Foreskin melanocyte (primary cell): ENCODE measurements at places on chromosomes 11 and 22.
A peak's percentile ranks its signal among the peaks of the same experiment; 100 is the strongest.

GRCh38 chr22:41927813-41928212, 1.2 kb upstream of the TNFRSF13C start:
- DNase-seq = no peak

DNA sequence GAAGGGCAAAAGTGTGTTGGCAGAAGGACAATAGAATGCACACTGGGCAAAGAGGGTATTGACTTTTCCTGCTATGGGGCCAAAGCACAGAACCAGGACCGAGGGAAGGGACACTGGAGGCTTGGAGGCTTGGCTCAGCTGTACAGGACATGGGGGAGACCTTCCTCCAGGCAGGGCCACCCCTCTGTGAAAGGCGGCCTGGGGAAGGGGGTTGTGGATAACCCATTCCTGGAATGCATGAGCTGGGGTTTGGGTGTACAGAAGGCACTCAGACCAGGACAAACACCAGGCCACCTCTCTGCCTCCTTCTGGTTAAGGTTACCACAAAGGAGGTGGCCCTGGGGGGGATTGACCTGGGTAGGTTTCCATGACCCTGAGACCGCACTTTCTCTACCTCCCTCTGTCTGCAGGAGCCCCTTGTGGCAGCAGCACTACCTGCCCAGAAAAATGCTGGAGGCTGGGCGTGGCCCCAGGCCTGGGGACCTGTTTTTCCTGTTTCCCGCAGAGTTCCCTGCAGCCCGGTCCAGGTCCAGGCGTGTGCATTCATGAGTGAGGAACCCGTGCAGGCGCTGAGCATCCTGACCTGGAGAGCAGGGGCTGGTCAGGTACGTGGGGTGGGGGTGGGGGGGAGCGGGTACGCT, 9.6 kb downstream of the P2RY2 start:
- DNase-seq = no peak

DNA sequence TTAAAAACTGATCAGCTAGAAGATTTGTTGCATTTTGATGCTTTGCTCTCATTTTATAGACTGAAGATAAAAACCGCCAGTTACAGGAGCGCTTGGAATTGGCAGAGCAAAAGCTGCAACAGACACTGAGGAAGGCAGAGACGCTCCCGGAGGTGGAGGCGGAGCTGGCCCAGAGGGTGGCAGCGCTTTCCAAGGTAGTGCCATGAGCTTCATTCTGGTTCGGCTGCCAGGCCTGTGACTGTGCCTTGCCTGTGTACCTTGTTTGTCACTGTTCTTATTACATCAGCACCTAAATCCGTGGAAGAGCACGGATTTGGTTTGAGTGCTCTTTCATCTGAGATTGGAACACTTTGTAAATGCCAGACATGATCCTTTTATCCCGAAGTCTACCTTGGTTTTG, 61.4 kb downstream of the PPFIA1 start:
- no peak for DNase-seq

- no peak for DNase-seq
These were observed 32.8 kb upstream of the SERPIND1 start for GRCh38 chr22:20741008-20741633.

- DNase-seq = no peak
These were observed 79.9 kb upstream of the VPREB1 start for GRCh38 chr22:22164541-22165272.

DNA sequence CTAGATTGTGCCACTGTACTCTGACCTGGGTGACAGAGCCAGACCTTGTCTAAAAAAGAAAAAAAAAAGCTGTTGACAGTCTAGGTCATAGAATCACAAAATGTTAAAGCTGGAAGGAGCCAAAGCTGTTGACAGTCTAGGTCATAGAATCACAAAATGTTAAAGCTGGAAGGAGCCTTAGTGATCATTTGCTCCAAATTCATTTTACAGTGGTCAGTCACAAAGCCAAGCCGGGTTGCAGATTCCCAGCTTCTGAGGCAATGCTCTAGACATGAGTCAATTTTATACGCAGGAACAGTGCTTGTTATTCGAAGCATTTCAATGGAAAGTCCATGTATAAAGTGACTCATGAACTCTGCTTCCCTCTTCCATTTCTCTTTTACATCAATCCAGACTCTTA, 47.4 kb downstream of the SYT13 start:
- no peak for DNase-seq

- DNase-seq = no peak
These were observed 4.3 kb upstream of the GLYATL1 start for GRCh38 chr11:58934945-58935513.

- DNase-seq = no peak
These were observed 132.1 kb upstream of the TTC12 start for GRCh38 chr11:113182288-113182687.

DNA sequence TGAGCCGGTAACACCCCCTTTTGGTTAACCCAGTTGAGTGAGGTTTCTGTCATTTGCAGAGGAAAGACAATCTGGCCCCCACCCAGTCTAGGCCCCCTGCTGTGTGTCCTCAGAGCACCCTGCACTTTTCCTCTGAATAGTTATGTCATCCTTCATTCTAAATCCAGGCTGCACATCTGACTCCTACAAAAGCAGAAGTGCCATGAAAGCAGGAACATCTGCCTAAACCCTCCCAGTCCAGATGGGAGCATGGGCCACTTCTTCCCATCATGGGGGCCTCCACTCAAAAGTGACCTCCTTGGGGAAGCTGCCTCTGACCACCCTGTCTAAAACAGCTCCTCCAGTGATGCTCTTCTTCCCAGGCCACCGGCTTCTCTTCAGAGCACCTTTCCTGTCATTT, 53.7 kb upstream of the HMGXB4 start:
- DNase-seq = no peak

DNA sequence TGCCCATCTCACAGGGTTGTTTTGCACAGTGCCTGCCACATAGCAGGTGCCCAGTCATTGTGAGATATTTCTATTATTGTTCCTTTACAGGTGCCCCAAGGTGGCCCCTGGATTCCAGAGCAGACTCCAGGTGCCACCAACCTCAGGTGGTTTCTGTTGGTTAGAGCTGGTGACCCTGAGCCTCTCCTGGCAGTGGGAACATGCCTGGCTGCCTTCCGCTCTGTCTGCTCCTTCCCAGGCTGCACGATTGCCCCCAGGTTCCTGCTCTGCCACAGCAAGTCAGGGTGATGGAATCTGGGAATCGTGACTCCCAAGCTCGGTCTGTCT, 12.6 kb upstream of the OMP start:
- no peak for DNase-seq

- DNase-seq = peak; percentile 98
These were observed 2.1 kb downstream of the OR9G1 start for GRCh38 chr11:56700914-56701485.

DNA sequence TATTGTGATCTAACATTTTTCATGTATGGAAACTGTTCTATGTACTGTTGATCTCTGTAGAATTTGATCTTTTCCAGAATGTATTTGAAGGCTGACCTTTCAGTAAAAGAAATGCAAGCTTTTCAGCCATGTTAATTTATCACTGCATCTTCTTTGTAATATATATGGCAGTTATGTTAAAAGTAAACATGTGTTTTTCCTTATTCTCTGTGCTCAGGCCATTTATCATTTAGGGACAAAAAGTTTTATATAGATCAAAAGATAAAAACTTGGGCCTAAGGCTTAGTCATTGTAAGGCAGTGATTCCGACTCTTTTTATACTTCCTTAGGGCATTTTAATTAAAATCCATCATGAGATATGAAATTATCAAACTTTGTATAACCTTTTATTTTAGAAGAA, 48.7 kb downstream of the KDM2A start:
- no peak for DNase-seq

DNA sequence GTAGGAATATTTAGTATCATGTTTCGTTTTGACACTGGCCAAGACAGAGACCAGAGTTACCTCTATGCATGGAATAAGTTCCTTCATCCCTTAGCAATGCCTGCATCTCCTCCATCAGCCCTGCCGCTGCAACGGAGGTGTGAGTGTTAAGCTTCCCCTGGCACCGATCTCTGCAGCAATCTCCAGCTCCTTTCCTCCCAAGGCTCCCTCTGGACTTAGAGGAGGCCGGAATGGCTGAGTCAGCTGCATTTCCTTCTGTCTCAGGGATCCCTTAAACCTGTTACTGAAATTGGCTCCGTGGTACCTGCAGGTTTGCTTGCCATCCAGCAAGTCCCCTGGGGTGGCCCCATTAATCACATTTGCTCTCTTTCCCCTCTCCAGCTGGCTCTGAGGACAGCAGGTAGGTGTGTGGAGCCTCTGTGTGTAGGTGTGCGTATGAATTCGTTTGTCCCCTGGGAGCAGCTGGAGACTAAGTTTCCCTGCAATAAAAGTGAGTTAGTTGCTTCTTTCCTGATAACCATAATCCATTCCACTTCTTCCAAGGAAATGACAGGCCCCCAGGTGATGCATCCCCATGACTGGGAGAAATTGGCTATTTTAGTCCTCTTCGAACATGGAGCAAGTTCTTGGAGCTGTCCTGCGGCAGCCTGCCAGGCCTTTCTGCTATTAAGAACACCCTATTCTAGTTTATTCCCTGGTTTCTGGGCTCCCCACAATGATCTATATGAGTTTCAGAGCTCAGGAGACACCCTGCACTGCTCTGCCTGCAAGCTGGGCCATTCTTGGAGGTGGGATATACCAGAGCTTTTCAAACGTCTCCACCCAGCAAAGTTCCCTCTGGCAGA, 457.2 kb upstream of the CADM1 start:
- no peak for DNase-seq

DNA sequence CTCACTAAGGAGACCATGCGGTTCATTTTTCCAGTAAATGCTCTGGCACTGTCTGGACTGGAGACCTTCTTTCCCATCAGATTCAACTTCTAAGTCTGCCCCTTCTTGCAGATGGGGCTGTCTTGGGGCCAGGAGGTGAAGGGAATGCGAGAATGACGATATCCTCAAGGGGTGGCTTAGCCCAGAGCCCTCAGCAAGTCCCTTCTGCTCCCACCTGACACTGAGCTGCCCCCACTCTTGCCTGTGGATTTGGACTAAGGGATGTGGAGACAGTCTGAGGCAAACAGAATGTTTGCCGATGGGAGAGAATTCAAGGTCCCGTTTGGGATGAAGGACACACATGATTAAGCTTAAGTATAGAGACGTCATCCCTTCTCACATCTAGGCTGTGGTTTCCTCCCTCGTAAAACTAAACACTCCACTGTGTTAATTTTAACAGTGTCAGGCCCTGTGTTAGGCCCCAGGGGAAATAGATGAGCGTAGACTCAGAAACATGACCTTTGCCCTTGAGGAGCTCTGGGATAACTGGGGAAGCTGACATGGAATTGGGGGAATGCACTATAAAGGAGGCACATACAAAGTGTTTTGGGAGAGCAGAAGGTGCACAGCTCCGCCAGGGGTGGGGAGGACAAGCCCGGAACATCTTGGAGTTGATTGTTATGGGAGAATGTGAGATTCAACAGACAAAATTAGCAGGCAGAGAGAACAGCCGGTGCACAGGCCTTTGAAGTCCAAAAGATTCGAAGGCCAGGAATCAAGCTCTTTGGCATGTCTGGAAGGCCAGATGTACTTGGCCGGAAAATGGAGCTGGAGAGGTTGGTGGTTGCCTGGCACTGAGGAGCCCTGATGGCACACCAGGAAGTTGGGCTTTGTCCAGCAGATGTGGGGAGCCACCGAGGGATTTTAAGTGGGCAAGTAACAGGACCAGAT, 71.6 kb downstream of the ST3GAL4 start:
- peak; percentile 63 for DNase-seq

DNA sequence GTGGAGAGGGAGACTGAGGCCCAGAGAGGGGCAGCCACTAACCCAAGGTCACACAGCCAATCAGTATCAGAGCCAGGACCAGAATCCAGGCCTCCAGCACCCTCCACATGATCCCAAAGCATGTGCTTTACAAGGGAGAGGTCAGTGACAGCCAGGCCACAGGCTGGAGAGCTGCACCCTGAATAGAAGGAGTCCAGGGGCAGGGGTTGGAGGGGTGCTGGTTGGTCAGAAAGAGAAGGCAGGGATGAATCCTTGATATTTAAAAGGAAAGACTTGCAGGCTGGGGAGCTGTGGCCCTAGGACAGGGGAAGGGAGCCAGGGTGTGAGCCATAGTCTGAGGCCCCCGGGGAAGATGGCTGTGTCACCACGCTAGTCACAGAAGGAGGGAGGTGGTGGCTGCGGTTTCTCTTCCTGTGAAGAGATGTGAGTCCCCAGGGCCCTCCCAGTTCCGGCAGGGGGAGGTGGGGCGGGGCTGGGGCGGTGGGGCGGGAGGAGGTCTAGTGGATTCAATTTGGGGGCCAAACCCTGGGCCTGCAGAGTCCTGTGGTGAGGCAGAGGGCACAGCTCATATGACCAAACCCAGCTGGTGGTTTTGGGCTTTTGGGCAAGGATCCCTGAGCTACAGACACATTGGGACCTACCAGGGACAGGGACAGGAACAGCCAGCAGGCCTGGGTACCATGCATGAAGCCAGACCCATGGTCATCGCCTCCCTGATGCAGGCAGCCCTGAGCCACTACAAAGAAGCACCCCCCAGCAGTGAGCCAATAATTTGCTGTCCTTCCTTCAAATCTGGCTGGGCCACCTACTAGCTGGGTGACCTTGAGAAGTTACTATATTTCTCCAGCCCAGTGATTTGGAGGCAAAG, 14.0 kb downstream of the RAC2 start:
- no peak for DNase-seq

DNA sequence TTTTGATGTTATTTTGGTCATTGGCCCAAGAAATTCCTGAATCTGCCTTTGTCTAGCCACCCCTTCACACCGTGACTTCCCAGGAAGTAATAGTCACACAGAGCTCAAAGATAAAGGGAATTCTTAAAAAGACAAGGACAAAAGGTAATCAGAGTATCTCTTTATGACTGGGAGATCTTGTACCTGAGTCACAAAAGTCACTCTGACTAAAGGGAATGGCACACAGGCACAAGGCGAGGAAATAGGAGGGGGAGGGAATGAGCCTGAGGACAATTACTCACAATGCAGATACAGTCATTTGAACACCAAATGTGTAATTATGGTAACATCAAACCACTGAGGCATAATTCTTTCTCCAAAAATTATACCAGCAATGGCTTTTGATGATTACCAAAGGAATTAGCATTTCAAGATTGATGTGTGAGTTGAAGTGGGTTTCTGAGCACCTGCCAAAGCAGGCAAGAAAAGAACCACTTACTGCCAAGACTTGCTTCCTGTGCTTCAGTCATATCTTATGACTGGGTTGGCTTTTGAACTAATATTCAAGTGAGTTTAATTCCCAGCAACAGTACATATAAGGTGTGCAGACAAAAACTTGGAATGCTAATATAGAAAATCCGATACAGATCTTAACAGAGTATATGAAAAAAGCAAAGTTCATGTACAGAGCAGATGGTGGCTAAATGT, 856.4 kb downstream of the LRRC4C start:
- no peak for DNase-seq

DNA sequence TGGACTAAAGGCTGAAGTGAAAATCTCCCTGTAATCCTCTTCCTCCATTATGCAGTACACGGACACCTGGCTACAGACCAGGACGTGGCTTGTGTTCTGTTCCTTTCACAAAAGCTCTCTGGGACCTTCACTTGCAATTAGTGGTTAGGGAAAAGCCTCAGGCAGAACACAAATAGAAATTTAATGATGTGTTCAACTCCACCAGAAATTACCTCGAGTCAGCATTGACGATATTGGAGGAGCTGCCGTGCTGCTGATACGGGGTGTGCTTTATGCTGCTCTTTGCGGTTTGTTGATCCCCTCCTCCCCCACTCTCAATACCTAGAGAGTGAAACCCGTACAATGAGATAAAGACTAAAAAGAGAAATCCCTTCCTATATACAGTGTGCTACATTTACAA, 48.9 kb downstream of the POLD3 start:
- DNase-seq = no peak
